ENCODE measurements at places on chromosomes 1 and 21.

- DNase-seq: no peak
Observed at GRCh38 chr1:83500987-83501591, 497.8 kb downstream of the TTLL7 start.

GRCh38 chr21:36813052-36813451 is 114.1 kb downstream of the SIM2 start:
- no peak for DNase-seq

- DNase-seq: no peak
Observed at GRCh38 chr1:226666692-226667091, 72.4 kb downstream of the ITPKB start.

DNA sequence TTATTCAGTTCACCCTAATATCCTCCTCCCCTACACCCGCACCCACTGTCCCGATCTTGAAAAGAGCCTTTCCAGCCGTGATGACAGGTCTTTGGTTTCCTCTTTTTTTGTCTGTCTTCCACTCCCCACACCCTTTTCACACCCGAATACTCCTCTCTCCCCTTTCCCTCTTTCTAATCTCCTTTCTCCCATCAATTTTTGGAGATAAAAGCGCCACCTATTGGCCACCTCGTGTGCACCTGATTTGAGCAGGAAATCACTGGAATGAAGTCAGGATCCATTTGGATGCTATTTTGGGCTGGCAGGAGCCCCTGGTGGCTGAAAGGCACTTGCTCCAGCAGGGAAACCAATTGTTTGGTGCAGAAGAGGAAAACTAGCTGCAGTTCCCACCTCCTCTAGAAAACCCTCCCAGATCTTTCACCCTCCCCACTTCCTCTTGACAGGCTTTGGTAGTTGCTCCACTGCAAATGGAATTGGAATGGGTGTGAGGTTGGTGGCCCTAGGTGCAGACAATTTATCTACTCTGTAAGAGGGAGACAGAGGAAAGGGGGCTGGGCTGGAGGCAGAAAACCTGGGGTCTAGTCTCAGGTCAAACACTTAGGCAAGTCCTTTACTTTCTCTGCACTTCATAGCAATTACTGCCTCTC is 8.4 kb downstream of the FOXE3 start:
- no peak for DNase-seq

- DNase-seq: no peak
Observed at GRCh38 chr1:3959361-3959760, 59.3 kb upstream of the C1orf174 start.

GRCh38 chr1:238861342-238862066 is 524.9 kb upstream of the CHRM3 start:
- no peak for DNase-seq

GRCh38 chr1:6177681-6178380 is 2.3 kb downstream of the CHD5 start:
- DNase-seq: no peak

DNA sequence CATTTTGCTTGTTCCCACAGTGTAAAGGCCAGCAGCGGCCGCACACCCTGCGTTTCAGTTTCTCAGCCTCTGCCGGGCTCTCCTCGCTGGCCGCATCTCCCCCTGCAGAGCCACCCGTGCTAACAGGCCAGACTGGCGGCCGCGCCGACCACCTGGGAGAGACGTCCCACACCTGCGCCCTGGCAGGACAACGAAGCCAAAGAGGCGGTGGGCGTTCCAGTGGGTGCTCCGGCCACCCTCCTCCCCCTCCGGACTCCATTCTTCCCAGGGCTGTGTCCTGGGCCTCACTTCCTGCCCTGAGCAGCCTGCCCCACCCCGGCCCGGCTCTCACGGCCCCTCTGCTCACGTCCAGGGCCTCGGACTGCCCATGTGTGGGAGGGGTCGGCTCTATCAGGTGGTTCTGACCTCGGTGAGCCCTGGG is 31.9 kb upstream of the SLC19A1 start:
- DNase-seq: no peak

DNA sequence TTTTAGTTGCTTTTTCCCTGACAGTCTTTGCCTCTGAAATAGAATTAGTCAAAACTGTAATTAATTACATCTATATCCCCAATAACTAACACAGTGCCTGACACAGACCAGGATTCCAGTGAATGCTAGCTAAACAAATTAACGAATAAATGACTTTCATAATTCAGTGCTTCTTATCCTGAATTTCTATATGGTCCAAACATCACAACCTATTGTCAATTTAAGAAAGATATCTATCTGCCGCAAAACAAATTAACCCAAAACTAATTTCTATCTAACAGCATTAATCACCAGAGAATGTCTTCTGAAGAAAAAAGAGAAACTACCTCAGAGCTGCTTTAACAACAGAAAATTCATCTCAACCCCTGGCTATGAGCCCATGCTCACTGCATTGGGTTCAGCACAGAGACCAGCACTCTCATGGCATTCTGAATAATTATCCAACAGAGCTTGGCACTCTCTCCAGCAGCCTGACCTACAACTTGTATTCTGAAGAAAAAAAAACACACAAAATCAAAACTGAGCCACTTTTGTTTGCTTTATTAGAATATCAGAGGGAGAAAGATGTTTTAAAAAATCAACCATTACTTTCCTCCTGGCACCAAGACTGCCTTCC is 547.3 kb upstream of the BEND5 start:
- DNase-seq: no peak

DNA sequence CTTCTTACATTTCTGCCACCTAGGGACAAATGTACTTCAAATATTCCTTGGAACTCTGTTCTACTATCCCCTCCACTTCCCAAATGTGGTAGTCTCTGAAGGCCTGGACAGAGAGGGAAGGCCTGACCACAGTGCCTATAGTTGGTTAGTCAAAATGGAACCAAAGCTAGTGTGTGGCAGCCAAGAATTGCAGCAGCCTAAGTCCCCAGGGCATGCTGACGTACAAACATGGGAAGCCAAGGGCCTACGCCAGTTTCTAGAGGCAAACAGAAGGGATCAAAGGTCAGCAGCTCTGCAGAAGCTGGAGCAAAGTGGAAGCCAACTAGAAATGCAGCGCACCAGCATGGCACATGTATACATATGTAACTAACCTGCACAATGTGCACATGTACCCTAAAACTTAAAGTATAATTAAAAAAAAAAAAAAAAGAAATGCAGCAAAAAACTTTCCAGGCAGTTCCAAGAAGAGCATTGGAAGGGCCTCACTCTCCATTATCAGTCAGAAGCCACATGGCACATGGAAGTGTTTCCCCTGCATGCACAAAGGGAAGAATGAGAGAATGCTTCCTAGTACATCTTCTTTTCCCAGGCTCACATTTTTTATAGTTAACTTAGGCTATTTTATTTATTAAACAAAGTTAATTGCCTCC is 39.4 kb upstream of the GADD45A start:
- no peak for DNase-seq

DNA sequence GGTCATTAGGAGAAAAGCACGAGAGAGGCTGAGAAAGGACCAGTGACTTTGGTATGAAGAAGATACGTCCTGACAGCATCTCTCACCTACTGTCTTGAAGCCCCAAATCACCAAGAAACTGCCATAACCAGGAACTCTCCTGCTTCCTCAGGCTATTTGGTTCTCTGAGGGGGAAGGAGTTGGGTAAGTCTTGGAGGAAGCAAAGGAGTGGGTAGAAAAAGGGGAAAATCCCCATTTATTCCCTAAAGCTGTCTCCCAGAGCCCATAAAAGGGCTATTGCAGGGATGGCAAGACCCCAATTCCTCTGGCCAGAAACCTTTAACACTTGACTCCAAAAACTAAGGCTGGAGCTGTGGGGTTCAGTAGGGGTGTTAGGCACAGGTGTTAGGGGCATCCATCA is 2.1 kb upstream of the PBXIP1 start:
- DNase-seq: no peak

GRCh38 chr1:55156093-55156492 is 59.1 kb downstream of the USP24 start:
- DNase-seq: no peak

DNA sequence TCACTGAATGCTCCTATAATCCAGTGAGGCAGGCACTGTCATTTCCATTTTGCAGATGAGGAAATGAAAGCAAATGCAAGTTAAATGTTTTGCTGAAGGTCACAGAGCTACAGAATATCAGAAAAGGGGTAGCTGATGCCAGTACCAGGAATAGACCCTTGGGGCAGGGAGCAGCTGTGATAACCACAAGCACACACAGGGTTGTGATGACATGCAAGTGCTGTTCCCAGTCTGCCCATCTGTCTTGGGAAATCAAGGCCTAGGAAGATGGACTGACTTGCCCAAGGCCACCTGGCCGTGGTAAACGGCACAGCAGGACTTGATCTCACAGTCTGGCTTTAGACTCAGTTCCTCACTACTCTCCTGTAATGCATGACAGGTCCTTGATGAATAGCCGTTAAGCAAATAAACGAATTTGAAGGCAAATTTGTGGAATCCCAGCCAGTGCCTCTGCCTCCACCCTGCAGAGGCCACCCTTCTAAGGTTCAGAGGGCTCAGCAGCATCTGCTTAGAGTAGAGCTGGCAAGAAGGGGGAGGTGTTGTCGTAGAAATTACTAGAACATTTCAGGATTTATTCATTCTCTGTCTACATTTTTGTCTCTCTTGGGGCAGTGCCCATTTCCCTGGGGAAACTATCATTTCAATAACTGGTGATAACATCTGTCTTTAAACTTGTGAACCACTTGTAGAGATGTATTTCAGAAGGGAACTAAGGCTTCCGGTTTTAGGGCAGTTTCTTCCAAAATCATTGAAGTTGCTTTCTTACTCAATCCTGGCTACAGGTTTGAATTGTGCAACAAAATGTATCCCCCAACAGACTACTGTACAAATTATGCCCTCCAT is 53.2 kb upstream of the MRPS6 start:
- no peak for DNase-seq

DNA sequence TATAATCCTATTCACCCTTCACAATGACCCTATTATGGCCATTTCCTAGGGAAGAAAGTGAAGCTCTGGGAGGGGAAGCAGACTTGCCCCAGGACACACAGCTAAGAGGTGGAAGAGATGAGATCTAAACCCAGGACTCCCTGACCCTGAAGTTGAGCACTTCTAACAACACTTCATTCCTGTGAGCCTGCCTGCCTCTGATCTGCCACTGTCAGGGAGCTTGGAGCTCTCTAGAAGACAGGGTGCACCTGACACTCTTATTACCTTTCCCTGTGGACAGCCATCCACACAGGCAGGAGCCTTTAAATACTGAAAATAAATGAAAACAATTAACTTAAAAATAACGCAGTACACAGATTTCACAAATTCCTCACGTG is 599 bp downstream of the MKNK1 start:
- no peak for DNase-seq

DNA sequence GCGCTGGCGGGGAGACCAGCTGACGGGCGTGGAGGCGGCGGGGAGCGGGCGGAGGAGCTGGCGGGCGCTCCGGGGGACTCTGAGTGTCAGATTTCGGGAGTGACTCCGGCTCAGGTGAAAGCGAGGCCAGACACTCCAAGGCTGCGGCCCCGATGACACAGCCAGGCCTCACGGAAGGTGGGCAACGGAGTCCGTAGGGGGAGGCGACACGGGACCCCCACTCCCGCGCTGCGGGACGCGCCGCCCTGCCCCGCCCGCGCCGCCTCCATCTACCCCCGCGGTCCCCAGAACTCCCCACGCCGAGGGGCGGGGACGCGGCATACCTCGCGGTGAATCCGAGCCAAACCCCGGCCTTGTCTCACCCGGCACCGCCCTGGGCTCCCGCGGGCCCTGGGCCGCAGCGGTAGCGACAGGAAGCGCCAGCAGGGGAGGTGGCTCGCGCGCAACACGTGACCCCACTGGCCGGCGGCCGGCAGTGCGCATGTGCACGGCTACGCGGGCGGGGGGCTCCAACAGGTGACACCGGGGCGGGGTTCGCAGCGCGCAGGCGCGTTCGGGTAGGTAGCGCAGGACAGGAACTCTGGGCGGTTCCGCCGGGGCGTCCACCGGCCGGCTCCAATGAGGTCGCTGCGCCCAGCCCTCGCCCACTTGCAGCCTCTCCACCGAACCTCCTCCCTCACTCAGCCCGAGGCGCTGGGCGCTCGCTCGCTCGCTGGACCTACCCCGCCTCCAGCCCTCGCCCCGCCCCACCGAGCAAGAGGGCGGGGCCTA is at the start of gene CC2D1B:
Gene CC2D1B (minus strand): TSS at position 460 of the 771 bp plus-strand sequence. CDS start 1,585 bp downstream, outside the sequence.
- peak; percentile 71 for DNase-seq

DNA sequence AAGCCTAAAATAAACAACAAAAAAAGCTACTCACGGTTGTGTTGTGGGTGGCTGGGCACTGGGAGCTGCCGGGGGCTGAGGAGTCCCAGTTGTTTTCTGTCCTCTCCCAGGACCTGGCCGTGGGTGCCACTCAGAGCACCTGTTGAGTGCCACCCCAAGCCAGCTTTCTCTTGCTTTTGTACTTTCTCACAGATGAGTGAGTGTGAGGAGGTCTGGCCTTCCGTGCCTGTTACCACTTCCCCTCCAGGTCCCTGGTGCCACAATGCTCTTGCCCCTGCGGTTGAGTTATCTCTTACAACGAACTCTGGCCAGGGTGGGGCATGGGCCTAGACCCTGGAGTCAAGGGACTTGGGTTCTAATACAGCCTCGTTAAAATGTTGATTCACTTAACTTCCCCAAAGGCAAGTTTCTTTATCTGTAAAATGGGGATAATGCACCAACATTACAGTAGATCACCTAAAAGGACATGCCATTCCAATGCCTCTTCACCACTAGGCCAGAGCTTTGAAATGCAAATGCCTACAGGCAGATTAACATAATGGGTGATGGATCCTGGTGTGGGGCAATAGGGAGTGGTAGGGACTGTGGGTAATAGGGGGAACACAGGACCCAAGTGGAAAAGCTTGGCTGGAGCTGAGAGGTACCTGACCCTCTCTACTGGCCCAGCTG is at the start of gene CNR2:
Gene CNR2 (minus strand): TSS at position 151 of the 669 bp plus-strand sequence. CDS start 37,745 bp downstream, outside the sequence.
- DNase-seq: no peak

- DNase-seq: no peak
Observed at GRCh38 chr1:231315887-231316286, 21.8 kb downstream of the EXOC8 start.

DNA sequence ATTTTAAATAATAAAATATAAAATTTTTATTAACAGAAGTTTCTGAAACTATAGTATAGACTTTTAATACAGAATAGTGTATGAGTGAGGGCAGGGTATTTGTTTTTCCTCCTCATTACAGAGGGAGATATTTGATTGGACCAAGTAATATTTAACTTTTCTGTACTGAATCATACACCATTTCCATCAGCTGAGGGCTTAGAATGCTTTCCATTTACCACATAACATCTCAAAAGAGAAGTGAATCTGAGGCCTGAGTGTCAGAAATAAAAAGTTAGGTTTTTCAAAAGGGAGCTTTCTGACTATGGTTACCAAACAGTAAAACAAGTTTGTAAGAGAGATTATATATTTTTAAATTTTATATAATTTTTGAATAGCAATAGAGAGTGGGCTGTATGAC is 29.5 kb downstream of the TLCD4 start:
- DNase-seq: no peak

GRCh38 chr1:226226601-226227000 is 3.1 kb downstream of the MIXL1 start:
- no peak for DNase-seq

GRCh38 chr1:199590708-199591107 is 436.8 kb upstream of the NR5A2 start:
- no peak for DNase-seq

DNA sequence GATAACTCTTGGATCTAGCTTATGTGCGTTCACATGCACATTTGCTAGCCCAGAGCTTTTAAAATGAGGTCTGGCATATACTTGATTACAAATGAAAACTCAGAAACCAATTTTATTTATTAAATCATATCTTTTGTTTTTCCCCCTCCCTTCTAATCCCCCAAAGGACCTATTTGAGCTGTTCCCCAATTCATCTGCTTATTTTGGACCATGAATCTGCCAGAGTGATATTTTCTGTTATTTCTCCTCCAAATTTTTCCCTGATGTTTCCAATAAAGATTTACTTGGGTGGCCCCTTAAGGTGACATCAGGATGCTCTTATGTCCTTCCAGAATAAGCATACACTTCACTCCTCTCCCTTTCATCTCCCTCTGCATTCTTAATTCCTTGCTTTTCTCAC is 123.4 kb downstream of the SYT2 start:
- no peak for DNase-seq

- no peak for DNase-seq
Observed at GRCh38 chr1:7389906-7390603, 381.0 kb upstream of the VAMP3 start.

All from AG09309 (cell line).